ENCODE measurements at places on chromosomes 3 and 15.

- DNase-seq, result no peak
Observed at GRCh38 chr15:83926116-83926515, 272.2 kb downstream of the ADAMTSL3 start.

DNA sequence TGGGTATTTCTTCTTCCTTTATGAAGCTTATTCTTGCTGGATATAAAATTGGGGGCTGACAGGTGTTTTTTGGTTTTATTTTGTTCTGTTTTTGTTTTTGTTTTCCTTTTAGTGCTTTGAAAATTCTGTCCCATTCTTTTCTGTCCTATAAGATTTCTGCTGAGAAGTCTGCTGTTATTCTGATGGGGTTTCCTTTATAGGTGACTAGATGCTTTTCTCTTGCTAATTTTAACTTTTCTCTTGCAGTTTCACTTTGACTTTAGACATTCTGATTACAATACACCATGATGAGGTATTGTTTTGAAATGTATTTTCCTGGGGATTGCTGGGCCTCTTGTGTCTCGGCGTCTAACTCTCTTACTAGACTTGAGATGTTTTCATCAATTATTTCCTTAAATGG, 22.8 kb downstream of the TTC14 start:
- no peak for DNase-seq

DNA sequence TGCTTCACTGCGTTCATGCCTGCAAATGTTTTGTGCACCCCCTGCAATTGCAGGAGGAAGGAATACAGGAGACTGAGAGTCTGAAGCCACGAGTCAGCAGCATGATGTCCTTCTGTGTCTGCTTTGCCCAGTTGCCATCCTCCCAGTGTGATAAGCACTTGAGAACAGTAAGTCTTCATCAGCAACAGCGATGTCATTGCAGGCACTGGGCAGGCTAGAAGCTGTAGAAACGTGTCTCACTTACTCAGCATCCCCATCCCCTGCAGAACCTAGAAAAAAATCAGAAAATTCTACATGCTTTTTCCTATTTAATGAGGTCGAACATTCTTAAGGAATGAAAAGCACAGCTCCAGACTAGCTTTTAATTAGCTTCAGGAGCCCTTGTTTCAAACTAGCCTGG, 156.5 kb upstream of the LPP start:
- no peak for DNase-seq

- DNase-seq, result no peak
Observed at GRCh38 chr3:61564395-61565059, 3.2 kb downstream of the PTPRG start.

GRCh38 chr3:144317961-144318360, 346.3 kb downstream of the DIPK2A start:
- DNase-seq, result peak; percentile 10

DNA sequence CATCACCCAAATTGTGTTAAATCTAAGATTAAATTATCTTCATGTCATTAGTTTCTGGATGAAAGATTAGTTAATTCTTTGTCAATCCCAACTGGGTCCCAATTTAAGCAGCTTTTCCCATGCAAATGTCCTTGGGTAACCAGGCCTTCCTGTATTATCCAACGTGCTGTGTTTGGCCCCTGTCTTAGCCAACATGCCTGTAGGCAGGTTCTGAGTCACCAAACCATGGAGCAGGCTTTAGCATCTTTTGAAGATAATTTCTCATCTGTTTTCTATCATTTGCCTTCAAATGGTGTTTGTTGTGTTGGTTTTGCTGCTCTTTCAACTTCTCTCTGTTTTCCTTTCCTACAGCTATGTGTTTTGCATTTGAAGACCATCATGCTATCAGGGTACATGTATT, 216.2 kb downstream of the ITPR1 start:
- no peak for DNase-seq

DNA sequence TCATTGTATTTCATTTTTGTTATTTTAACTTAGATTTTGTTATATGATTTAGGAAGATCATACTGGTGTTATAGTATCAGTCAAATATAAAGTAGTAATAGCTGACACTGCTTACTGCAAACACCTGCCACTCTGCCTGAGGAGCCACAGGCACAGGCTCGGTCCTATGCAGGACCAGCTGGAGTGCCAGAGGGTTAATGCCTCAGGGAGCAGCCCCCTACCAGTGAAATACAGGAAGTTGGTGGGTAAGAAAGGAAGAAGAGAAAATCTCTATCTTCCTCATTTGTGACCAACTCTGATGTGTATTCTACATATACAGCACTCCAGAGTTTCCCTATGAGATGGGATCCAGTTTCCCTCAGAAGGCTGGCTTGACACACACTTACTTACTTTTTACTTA, 593.3 kb downstream of the UNC13C start:
- no peak for DNase-seq

DNA sequence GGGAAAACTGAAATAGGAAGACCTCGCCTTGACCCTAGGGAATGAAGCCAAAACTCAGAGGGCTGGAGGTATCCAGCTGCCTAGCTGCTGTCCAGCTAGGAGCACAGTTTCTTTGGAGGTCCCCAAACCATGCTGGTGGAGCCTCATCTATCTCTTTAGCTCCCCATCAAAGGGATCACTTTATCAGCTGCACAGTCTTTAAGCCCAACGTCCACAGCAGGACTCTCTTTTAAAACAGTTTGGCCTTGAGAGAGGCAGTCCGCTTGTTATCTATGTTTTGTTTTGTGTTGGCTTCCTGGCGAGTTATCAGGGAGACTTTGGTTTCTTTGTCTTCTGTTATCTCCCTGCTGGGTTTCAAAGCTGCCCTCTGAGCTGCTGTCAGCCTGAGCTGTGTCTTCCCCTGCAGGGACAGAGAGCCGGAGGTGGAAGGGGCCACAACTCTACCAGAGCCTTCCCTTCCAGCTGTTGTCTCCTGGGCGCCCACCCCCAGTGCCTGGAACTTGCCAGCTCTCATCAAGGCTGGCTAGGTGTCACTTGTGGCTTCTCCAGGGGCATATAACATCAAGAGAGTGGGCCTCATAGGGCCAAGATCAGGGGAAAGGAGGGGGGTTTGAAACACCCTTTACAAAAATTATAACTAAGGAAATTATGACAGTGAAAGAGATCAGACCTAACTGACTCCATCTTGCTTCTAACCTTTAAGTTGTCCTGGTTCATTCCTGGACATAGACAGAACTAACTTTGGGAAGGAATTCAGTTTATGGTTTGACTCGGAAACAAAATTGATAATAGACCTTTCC, 61.4 kb upstream of the C15orf39 start:
- DNase-seq, result no peak

DNA sequence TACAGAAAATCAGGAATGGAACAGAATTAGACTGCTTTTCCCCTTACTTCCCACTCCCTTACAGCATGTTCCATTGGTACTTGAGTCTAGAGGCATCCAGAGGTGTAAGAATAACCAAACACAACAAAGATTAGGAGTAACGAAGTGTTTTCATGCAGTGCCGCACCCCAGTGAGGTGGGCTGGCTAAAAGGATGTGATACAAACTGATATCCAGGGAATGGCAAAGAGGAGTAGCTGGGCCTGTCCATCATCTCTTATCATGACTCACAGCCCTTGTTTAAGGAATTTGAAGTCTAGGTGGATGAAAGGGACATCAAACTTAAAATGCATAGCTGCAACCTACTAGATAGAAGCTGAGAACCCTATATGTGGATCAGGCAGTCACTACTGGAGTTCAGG, 16.4 kb downstream of the SCG5 start:
- no peak for DNase-seq

DNA sequence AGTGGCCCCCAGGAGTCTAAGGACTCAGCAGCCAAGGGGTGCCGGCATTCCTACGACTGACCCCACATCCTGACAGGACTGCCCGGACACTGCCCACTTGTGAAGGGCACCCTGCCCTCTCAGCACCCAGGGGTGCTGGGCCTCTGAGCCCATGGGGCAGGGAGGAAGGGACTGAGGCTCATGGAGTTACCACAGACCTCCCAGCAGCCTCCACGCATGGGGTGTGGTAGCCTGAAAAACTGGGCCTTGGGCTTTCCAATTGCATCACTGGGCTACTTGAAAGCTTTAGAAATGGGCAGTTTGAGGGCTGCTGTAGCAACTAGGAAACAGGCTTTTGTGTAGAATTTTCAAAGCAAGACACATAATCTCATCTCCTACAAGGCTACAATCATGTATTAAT, 13.2 kb downstream of the TKT start:
- no peak for DNase-seq

DNA sequence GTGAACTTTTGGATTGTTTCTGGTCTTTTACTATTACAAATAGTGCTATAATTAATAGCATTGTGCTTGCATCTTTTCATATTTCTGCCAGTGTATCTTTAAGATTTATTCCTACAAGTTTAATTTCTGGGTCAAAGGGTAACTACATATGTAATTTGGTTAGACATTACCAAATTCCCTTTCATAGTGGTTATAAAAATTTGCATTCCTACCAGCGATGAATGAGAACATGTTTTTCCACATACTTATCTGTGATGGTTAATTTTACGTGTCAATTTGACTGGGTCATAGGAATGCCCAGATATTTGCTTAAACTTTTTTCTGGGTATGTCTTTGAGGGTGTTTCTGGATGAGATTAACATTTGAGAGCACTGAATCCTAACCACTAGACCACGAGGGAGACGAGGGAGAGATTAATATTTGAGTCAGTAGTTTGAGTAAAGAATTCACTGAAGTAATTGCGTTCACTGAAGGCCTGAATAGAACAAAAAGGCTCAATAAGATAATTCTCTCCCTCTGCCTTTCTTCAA, 132.3 kb upstream of the NEO1 start:
- no peak for DNase-seq

DNA sequence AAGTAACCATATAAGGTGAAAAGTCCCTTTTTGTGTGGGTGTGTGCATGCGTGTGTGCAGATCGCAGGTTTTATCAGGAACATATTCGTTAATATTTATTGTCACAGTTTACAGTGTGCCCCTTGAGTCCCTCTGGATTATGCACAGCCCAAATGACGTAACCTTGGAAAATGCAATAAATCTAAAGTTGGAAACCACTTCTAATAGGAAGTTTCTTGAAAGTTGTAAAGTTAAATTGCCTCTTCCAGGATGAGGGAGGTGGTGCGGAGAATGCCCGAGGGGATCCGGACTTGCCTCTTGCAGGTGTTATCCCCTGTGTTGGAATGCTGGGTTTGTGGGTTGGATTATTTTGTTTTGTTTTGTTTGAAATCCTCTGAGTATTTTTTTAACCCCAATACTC, 143.3 kb downstream of the CMSS1 start:
- DNase-seq, result no peak

DNA sequence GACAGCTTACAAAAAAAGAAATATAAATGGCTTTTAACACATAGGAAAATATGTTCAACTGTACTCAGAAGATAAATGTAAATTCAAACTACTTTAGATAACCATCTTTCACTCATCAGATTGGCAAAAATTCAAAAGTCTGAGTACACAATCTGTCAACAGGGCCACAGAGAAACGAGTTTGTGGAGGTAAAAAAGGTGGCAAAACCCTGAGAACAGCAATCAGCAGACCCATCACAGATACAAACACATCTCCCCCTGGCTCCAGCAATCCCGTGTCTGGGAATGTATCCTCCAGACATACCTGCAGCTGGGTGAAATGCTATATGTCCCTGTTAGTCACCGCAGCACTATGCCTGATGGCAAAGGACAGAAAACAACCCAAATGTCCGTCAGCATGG, 149.5 kb downstream of the OSBPL10 start:
- peak; percentile 12 for DNase-seq

- DNase-seq, result no peak
Observed at GRCh38 chr3:146895026-146895749, 290.0 kb upstream of the PLSCR5 start.

DNA sequence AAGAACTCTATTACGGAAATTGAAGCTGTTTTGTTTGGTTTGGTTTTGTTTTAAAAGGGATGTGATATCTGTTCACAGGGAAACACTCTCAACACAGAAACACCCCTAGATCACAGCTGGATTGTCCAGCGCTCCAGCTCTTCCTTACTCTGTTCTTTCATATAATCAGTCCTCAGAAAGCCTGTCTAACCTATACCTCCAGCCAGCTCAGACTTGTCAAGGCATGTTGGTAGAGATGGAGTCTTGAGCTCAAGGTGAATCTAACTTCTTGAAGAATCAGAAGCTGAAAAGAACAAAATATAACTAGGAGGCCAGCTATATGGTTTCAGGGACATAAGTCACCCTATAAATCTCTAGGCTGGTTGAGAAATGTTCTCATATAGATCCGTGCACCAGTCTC, 110.2 kb upstream of the EPHA3 start:
- no peak for DNase-seq

DNA sequence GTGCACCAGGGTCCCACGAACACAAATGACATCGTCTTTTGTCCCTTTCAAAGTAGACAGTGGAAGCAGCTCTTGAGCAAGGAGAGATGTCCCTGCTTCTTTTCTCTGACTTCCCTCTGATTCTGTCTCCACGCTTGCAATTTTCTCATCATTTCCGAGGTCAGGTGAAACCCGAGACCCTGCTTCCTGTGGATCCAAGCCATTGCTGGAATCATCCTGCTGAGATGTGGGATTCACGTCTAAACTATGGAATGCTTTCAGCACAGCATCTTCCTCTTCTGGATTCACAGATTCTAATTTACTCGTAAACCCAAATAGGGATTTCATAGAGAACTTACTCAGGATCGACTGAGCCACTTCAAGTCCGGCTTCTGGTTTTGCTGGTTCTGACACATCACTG, 127.1 kb downstream of the FMN1 start:
- DNase-seq, result no peak

- no peak for DNase-seq
Observed at GRCh38 chr15:69305204-69305931, 6.7 kb downstream of the PAQR5 start.

All from NCI-H2171 (cell line).